CD4-positive, alpha-beta T cell treated with Interleukin-17A for 1 hour (primary cell): ENCODE measurements at places on chromosomes 11 and 22.
A peak's percentile ranks its signal among the peaks of the same experiment; 100 is the strongest.

GRCh38 chr11:111938687-111939160 is 1.6 kb downstream of the DIXDC1 start:
- DNase-seq: peak; percentile 35

- DNase-seq: no peak
Measured at GRCh38 chr22:30832407-30832987, 136.1 kb downstream of the MORC2 start.

DNA sequence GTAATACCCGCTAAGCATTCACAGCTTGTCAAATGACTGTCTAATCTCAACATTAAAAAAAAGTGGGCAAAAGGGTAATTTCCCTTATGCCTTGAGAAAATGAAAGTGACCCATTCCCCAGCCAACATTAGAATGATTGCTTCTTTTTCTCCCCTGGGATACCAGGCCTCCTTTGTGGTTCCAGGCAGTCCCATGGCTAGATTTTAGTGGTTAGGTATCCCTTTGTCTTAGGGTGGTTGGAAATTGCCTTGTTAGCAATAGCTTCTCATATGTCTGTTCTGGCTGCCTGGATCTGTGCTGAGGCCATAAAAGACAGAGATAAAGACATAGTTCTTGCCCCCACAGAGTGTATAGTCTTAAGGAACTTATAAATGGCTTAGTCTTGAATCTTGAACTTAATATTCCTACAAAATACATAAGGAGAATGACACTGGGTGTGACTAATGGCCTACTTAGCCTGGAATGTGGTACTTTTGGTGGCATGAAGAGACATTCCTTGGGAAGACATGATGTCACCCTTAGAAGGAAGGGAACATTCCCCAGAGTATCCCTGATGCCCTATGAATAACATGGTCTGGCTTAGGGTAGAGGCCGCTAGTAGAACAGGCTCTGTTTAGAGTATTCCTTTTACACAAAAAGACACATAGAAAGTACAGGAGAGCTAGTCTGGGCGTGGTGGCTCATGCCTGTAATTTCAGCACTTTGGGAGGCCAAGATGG is 90.3 kb downstream of the ZBTB16 start:
- DNase-seq: no peak

- DNase-seq: no peak
Measured at GRCh38 chr11:116328851-116329250, 443.9 kb downstream of the BUD13 start.

DNA sequence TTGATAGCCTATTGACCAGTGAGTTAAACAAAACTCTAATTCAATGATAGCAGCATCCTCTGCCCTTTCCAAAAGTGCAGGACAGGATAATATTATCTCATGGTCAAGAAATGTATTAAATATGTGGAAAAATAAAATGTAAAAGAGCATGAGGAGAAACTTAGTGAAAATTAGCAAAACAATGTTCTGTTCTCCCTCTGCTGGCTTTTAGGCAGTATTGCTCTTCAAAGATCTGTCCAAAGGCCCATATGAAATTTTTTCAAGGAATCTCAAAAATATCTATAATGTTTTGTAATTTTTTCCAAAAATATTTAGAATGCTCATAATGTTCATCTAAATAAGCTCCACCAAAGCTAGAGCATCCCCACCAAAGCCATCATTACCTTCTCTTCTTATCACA is 8.3 kb upstream of the ARL14EP start:
- no peak for DNase-seq

GRCh38 chr11:46659908-46660307 is 40.5 kb downstream of the ARHGAP1 start:
- no peak for DNase-seq
